Endothelial cell (in vitro differentiated cells): ENCODE measurements at places on chromosomes 11 and 22. TPM values are rescaled to one million over a fixed set of nuclear protein-coding genes. Genes with fewer than 3 reads are reported as not detected.

The PATE4 gene
- total RNA-seq, result 0.31 TPM

The KBTBD4 gene
- 12.1 TPM for total RNA-seq

The PANX3 gene
- total RNA-seq, result 0.21 TPM

The INPPL1 gene
- 168 TPM for total RNA-seq

The KLHDC7B gene
- not detected for total RNA-seq

The CASP12 gene
- 0.95 TPM for total RNA-seq

The GAL3ST1 gene
- total RNA-seq, result 3.0 TPM

GRCh38 chr11:47241841-47242301, 6.7 kb downstream of the ACP2 start:
- H3K27me3 ChIP-seq, result peaks cover 10% of the 10 kb centered on the region

DNA sequence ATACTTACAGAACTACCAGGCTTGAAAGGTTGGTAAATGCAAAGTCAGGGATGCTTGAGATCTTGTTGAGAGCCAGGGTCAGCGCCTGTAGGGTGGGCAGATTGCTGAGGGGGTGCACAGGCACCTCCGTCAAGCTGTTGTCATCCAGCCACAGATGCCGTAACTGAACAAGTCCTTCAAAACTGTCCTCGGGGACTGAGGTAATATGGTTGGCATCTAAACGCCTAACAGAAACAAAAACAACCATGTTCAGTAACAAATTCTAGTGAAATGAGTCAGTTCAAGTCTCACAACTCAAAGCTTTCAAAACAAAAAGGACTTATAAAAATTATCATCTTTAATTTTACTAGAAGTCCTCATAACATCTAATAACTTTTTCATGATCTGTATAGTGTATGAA, 22.2 kb upstream of the CCDC34 start:
- H3K36me3 ChIP-seq, result no peaks in the 10 kb centered on the region
- DNase-seq, result no peak
- no peak overlapping the region for H3K4me3 ChIP-seq
- peaks cover 11% of the 10 kb centered on the region for H3K4me1 ChIP-seq
- no peaks in the 10 kb centered on the region for H3K27me3 ChIP-seq

- no peak overlapping the region for H3K4me3 ChIP-seq
- no peak overlapping the region for H3K27ac ChIP-seq
- DNase-seq, result no peak
- peaks cover 8% of the 10 kb centered on the region for H3K27me3 ChIP-seq
- H3K4me1 ChIP-seq, result peaks cover 12% of the 10 kb centered on the region
- H3K36me3 ChIP-seq, result no peaks in the 10 kb centered on the region
Measured at GRCh38 chr11:2843551-2843950, 42.0 kb downstream of the CDKN1C start.

- DNase-seq, result no peak
- no peak overlapping the region for H3K4me3 ChIP-seq
- H3K27me3 ChIP-seq, result no peaks in the 10 kb centered on the region
- no peak overlapping the region for H3K27ac ChIP-seq
- H3K36me3 ChIP-seq, result no peaks in the 10 kb centered on the region
- peaks cover 3% of the 10 kb centered on the region for H3K4me1 ChIP-seq
Measured at GRCh38 chr22:45303181-45303580, 6.6 kb upstream of the FAM118A start.

DNA sequence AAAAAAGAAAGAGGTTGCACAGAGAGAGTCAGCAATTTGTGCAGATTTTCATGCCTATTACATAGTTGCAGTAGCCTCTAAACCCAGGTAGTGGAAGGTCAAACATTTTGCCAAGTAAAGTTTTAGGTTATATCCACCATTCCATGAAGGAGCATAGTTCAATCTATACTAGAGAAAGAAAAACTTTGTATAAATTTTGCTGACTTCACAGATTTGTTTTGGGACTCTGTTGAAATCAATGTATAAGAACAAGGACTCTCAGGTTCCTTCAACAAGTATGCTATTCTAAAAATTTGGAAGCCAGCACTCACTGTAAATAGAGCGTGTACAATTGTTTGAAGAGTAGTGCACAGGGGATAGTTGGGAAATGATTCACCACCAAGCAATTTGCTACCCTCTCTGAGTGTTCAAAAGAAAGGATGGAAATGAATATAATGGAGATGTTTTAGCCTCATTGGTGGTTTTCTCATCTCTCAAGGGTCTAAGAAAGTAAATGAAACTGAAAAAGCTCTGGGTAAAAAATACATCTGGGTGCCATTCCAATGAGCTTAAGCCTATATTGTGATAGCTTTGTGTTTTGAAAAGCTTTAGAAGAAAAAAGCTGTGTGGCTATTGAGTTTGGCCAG, 508.4 kb upstream of the LUZP2 start:
- no peaks in the 10 kb centered on the region for H3K36me3 ChIP-seq
- no peak overlapping the region for H3K4me3 ChIP-seq

GRCh38 chr11:38968951-38969350, 2370.9 kb upstream of the RAG2 start:
- H3K36me3 ChIP-seq, result no peaks in the 10 kb centered on the region
- DNase-seq, result no peak
- H3K27ac ChIP-seq, result no peak overlapping the region
- H3K4me3 ChIP-seq, result no peak overlapping the region
- no peaks in the 10 kb centered on the region for H3K4me1 ChIP-seq

GRCh38 chr22:17101475-17102296, 16.9 kb downstream of the IL17RA start:
- H3K4me3 ChIP-seq, result peak overlapping the region; percentile 69
- H3K27ac ChIP-seq, result no peak overlapping the region

- no peak overlapping the region for H3K4me3 ChIP-seq
- no peak overlapping the region for H3K27ac ChIP-seq
- peaks cover 7% of the 10 kb centered on the region for H3K27me3 ChIP-seq
- H3K4me1 ChIP-seq, result peaks cover 10% of the 10 kb centered on the region
- no peak for DNase-seq
Measured at GRCh38 chr11:12102588-12103410, 7.6 kb upstream of the MICAL2 start.

- no peak for DNase-seq
- H3K27me3 ChIP-seq, result peaks cover 2% of the 10 kb centered on the region
Measured at GRCh38 chr22:44473580-44473979, 24.5 kb downstream of the RTL6 start.

DNA sequence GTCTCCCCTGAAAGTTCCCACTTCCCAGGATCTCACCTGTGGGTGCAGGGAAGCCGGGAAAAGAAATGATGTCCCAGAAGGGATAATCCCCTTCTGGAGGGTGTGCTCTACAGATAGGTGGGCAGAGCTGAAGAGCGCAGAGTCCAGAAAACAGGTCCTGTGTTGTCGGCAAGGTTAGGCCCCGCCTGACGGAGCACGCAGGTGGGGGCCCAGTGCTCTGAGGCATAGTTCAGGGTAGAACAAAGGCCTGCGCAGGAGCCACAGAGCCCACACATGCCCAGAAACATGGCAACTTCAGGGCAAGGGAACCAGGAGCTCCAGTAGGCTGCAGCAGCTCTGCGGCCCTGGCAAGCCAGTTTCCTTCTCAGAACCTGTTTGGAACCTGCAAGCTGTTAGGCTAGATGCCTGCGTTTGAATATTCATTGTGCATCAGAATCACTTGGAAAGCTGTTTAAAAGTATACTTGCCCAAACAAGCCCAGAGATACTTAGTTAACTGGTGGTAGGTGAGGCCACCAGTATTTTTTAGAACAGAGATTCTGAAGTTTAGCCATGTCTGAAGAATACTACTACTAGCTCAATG, 386.6 kb downstream of the BUD13 start:
- no peaks in the 10 kb centered on the region for H3K4me1 ChIP-seq
- no peak overlapping the region for H3K27ac ChIP-seq
- H3K36me3 ChIP-seq, result no peaks in the 10 kb centered on the region
- H3K27me3 ChIP-seq, result peaks cover 1% of the 10 kb centered on the region
- DNase-seq, result no peak
- H3K4me3 ChIP-seq, result no peak overlapping the region

DNA sequence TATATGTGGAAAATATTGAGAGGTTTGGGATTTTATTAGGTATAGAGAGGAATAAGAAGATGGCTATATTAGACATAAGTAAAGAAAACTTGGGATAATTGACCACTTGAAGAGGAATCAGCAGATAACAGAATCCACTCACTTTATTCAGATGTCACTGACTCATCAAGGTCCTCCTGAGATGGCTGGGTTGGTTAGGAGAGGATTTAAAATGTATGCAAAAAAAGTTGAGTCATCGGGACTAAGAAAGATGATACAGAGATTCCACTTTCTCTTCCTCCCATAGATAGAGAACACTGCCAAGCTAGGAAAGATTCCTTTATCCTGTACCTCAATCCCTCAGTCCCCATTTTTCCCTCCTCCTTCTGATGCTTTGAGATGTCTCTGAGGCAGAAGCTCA, at the start of gene OR6A2:
Gene OR6A2 (minus strand): TSS at position 288 of the 400 bp plus-strand sequence. CDS start 3,981 bp downstream, outside the sequence.
- H3K4me3 ChIP-seq, result no peak within 1 kb of the TSS
- DNase-seq, result no peak
- no peaks in the 10 kb centered on the region for H3K36me3 ChIP-seq
- no peaks in the 10 kb centered on the region for H3K27me3 ChIP-seq
- no peaks in the 10 kb centered on the region for H3K4me1 ChIP-seq
- H3K27ac ChIP-seq, result no peak within 1 kb of the TSS

DNA sequence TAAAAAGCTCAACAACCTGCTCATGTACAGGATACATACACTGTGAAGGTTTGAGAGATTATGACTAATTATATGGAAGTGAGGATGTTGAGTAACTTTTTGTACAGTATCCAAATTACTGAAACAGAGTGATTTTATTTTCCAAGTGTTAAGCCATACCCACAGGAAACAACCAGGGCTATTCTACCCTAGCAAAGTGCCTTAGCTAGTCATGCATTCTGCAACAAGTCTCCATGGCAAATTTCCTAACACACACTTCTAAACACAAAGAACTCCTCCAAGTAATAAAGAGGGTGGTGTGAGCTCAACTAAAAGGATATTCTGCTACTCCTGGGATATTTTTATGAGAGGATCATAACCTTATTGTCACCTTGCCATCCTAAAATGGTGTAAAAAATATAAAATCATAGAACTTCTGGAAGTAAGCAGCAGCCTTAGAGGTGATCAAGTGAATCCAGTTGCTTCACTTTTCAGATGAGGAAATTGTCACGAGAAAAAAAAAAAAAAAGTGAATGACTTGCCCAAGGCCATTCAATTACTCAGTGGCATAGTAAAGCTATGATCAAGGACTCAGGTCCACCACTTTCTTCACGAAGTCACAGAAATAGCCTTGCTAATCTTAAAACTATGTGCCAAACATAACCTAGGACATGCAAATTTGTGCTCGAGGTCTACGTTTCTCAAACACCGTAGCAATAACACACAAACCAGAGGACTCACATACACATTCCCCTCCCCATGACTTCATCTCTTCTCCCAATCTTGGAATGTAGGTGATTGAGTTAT, 4.2 kb downstream of the LGR4 start:
- no peaks in the 10 kb centered on the region for H3K36me3 ChIP-seq
- peaks cover 16% of the 10 kb centered on the region for H3K4me1 ChIP-seq
- no peak for DNase-seq
- H3K27me3 ChIP-seq, result peaks cover 8% of the 10 kb centered on the region

- H3K27me3 ChIP-seq, result peaks cover 10% of the 10 kb centered on the region
- H3K4me3 ChIP-seq, result no peak overlapping the region
- H3K27ac ChIP-seq, result no peak overlapping the region
- DNase-seq, result no peak
- H3K4me1 ChIP-seq, result peaks cover 43% of the 10 kb centered on the region
Measured at GRCh38 chr11:36305047-36305446, 9.0 kb downstream of the PRR5L start.

- peaks cover 20% of the 10 kb centered on the region for H3K4me1 ChIP-seq
- DNase-seq, result no peak
- peaks cover 33% of the 10 kb centered on the region for H3K36me3 ChIP-seq
Measured at GRCh38 chr11:36467916-36468315, 42.2 kb downstream of the TRAF6 start.

DNA sequence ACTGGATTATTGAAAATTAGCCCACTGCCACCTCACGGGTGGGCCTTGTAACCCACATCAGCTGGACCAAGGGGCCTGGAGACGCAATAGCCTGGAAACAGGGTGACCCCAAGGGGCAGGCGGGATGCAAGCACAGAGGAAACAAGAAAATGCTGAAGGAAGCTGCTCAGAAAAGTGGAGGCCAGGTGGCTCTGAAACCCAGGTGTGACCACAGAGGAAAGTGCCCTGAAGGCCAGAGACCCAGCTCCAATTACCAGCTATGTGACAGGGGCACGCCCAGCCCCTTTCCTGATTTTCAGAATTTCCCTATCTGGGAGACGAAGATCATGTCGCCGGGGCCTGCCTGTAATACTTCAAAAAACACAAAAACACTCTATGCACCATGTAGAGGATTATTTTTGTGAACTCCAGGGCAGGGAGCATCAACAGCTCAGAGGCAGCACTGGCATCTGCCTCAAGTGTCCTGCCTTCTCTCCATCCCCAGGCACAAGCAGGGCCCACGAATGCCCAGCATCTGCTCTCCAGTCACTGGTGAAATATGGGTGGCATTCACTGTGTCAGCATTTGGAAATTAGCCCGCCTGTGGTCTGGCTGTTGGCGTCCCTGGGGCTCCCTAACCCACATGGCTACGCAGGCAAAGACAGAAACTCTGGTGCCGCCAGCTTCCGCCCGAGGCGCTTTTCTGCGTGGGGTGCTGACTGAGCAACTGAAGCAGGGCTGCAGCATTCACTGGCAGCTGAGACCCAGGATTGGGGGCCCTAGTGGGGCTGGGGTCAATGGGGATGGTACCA, 6.3 kb downstream of the KCNJ1 start:
- no peak for DNase-seq
- H3K27ac ChIP-seq, result no peak overlapping the region
- H3K27me3 ChIP-seq, result peaks cover 4% of the 10 kb centered on the region
- H3K36me3 ChIP-seq, result no peaks in the 10 kb centered on the region

- no peak overlapping the region for H3K27ac ChIP-seq
- H3K27me3 ChIP-seq, result peaks cover under 1% of the 10 kb centered on the region
- peaks cover 4% of the 10 kb centered on the region for H3K36me3 ChIP-seq
- H3K4me1 ChIP-seq, result peaks cover 47% of the 10 kb centered on the region
- H3K4me3 ChIP-seq, result no peak overlapping the region
- DNase-seq, result no peak
Measured at GRCh38 chr11:44985721-44986120, 35.0 kb upstream of the TP53I11 start.

DNA sequence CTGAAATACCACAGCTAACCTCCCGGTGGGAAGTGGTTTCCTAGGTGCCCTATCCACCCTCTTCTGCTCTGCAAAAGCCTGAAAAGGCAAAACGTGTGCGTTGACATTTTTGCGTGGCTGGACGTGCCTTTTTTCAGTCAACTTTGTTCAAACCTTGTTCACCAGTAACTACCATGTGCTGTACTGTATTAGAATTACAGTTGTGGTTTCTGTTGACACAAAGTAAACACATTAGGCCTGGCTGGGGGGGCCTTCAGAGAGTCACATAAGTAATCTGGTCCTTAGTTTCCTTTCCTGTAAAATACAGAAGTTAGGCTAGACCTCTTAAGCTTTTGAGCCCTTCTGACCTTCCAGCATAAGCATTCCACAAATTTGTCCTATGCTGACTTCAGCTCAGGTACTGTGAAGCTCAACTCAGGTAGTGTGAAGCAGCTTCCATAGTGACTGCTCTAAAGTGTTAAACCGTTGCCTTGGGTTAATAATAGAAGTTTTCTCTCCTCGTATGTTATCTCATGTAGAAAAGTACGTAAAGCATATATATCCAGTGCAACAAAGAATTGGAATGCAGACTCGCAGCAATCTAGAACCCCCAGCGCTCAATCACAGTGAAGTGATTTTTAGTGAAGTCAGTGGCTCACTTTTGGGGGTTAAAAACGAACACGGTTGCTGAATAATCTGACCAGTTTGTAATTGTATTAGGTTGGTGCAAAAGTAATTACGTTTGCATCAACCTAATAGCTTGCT, 1.8 kb downstream of the EWSR1 start:
- H3K36me3 ChIP-seq, result peaks cover 43% of the 10 kb centered on the region

GRCh38 chr11:75547617-75548058, 14.4 kb upstream of the SERPINH1 start:
- H3K4me1 ChIP-seq, result peaks cover 17% of the 10 kb centered on the region
- no peak overlapping the region for H3K4me3 ChIP-seq
- peak overlapping the region; percentile 72 for H3K27ac ChIP-seq
- no peaks in the 10 kb centered on the region for H3K27me3 ChIP-seq
- peak; percentile 81 for DNase-seq
